ENCODE measurements at places on chromosomes 5 and 9.

DNA sequence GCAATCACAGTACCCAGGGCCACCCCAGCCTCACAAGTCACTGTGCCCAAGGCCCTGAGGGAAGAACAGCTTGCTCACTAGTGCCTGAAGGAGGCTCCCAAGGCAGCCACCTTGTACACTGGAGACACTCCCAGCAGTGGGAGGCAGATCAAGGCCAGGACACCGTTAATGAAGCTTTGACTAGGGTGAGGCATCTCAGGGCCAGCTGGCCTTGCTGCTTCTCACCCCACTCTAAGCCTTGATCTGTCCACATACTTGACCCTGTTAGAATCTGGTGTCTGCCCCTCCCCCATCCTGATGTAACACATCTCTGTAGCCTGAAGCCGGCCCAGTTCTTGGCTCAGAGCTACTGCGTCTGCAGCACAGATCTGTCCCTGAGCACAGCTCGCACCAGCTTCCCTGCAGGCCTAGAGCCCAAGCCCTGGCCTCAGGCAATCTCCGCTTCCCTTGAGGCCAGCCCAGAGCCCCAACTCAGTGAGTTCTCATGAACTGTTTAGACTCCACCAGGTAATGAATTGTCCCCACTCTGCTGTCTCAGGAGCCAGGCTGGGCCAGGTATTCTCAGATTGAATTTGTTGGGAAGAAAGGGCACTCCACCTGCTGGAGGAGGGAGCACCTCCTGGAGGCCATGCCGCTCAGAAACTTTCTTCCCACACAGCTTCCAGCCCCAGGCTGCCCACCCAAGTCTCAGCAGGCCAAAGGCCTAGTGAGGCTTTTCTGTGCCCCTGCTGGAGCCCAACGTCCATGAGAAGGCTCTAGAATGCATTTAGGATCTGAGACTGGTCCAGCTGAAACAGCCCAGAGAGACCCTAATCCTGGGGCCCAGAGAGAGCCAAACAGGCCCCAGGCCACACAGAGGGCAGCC is 13.4 kb upstream of the JADE2 start:
- no peak for DNase-seq

GRCh38 chr9:127020036-127020801 is 102.2 kb downstream of the ANGPTL2 start:
- DNase-seq = no peak

GRCh38 chr9:125579030-125579932 is 127.7 kb downstream of the MAPKAP1 start:
- DNase-seq = no peak

DNA sequence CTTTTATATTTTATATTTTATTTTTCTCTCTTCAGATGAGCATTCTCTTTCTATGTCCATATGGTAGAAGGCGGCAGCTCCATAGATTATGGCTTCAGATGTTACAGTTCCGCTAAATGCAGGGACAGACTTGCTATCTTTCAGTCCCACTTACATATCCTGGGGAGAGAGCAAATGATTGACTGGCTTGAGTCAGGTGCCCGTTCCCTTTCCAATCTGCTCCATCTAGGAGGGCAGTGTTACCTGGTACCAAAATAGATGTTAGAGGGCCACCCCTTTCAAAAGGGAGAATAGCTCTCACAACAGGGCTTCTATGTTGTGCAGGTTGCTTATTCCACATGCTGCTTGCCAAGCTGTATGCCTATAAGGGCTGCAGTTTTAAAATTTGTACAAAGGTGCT is 45.3 kb downstream of the ERBIN start:
- DNase-seq = no peak

DNA sequence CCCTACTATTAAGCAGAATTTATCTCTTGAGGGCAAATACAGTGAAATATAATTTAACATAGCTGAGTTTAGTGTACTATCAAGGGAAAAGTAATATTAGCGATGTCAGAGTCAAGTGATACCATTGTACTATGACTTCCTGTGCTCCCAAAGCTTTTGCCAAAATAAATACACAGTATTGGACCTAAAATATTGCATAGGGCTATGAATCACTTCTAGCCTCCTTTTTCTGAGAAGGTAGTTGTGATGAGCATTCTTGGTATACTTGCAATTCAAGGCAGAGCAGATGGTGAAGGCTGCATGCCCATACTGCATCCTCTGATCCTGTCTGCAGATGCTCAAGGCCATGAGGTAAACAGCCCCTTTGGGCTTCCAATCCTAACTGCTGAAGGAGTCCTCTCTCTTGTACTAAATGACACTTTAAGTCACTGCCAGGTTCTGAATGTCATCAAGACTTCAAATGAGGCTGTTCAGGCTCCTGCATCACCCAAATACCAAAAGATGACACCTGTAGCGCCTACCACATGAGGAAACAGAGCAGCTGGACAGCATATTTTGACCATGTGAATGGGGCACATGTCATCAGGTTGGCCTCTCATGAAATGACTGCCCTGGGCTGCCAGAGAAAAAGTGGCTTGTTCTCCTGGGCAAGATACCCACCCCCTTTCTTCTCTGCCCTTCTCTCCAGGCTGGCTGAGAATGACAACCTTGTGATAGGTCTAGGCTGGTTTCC is 29.7 kb upstream of the PPP2CA start:
- DNase-seq = no peak

- no peak for DNase-seq
These were observed 11.6 kb upstream of the CEP120 start for GRCh38 chr5:123434796-123435195.

DNA sequence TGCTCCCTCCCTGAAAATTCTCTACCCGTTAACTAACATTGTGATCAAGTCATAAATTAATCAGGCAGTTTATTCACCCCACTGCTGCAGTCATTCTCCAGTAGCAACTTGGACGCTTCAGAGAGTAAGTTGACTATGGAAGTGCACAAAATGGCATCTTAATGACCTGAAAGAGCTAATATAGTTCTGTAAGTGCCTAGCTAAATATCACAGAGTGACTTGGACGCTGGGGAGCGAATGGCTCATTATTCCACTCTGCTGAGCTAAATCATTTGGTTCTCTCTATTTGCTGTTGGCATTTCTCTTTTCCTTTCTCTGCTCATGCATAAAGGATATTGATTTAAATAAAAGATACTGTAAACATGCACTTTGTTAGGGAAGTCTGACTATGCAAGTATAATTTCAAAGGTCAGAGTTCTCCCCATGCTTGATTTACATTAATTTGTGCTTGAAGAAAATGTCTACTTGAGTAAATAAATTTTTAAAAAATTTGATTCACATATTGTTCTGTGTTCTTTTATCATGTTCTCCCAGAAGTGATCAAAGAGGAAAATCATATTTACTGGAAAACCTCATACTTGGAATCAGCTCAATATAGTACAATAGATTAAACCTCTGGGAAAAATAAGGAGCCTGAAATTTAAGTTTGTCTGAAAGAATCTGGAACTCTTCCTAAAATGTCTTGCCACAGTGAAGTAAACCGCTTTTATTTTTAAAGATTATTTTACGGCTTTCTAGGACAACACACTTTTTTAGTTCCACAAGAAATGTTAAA is 169.5 kb upstream of the HAPLN1 start:
- no peak for DNase-seq

Measured in cortex of kidney (tissue), 1 donor.